ENCODE measurements at places on chromosomes 5 and 9.

DNA sequence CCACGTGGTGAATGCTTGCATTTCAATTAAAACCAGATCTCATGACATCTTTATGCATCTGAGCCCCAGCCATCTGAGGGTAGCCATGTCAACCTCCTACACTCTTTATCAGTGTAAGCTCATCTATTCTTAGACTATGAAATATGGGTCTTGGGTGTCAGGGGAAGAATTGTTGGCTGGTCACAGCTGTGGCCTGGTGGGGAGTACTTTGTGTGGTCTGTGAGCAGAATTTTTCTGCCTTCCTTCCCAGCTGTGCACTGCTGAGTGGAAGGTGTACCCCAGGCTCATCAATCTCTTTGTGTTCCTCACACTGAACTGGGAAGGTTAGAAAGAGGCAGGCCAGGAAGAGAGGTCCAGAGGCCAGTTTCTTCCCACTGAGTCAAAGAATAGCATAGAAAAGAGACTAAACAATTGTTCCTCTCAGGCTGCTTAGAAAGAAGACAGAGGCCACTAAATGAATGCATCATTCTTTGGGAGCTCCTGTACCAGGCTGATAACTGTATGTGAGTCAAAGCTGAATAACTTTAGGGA lies 202.7 kb upstream of the RGMB start:
- DNase-seq, result no peak

GRCh38 chr9:89850631-89851325 lies 246.0 kb downstream of the GADD45G start:
- DNase-seq, result no peak

DNA sequence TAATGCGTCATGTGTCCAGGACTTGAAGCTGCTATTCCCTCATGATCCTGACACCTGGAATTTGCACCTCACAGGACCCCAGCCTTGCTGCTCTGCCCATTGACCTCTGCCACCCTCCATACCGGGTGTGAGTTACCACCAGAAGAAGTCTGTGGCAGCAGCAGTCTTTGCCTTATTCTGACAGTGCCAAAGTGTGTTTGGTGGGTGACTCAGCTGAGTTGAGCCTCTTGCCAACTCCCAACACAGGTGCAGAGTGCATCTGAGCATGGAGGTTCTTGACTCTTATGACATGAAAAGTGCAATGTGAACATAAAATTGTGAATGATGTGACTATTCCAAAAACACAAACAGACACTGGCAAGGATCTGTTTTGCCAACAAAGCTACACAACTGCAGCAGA lies 1166.5 kb upstream of the CDH18 start:
- no peak for DNase-seq

DNA sequence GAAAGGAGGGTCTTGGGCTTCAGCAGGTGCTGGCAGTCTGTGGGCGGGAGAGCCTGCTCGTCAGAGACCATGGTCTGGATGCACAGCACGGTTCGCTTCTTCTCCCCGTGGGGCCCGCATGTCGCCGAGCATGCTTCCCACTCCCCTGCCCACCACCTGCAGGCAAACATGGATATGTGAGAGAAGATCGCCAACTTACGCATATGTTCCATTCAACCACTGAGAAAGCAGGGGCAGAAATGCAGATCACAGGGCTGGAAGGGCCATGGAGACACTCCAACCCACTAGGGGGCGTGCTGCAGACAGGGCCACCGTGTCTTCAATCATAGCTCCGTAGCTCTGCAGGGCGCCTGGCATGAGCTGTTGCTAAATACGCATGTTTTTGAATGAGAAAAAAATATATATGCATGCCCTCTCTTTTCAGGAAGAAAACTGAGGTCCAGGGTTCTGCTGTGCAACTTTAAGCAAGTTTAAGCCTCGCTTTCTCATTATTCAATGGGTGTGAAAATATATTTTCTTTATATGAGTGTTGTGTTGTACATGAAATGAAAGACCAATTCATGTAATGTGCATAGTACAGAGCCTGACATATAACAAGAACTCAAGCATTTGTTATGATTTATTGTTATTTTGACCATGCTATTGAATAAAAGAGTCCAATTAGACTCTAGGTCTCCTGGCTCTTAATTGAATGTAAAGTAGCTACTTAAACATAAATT lies 148.0 kb downstream of the TARS1 start:
- no peak for DNase-seq

DNA sequence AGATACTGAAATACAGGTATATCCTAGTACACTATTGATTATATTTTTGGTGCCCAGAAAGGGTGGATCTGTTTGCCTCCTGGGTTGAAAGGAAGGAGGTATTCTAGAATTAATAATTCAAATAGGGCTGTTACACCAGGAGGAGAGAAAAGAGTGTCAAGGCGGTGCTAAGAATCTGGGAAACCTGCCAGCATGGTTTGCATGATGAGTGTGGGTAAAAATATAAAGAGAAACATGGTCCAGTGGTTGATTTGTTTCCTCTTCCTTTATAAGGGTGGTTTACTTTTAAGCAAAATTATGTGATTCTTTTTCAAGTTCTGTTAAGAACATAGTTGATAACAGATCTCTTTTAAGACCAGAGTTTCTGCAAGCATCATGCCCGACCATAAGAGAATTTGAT lies 69.4 kb upstream of the NFIB start:
- peak; percentile 24 for DNase-seq

DNA sequence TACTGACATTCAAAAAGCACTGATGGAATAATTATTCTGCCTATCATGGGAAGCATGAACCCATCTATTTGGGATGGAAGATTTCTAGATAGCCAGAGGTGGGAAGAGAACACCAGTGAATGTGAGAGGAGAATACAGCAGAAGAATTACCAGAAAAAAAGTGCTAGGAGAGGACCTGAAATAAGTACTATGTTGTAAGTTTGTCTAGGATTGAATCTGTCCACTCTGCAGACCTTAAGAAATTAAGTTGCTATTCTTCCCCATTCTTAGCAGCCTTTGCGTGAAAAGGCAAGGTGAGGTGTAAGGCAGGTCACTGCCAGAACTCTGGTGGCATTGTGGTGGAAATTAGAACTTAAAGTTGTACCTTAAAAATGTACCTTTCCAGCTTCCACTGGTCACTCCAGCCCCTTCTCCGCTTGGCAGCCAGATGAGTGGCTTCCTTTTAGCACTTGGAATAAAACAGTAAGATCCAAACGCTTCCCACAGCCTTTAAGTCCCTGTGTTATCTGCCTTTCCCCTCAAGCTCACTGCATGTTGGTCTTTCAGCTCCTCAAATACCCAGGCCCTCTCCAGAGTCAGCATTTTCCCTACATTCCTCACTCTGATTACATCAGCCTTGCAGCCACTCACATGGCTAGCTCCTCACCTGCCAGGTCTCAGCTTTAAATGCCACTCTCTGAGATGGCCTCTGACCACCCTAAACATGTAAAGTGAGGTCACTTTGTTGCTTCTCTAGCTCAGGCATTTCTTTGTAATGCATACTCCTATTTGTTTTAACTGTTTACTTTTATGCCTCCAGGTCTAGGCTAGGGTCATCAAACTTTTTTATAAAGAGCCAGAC lies 253.0 kb downstream of the EPB41L4A start:
- no peak for DNase-seq

- DNase-seq, result peak; percentile 84
Observed at GRCh38 chr9:110048403-110048975, 159.5 kb downstream of the C9orf152 start.

DNA sequence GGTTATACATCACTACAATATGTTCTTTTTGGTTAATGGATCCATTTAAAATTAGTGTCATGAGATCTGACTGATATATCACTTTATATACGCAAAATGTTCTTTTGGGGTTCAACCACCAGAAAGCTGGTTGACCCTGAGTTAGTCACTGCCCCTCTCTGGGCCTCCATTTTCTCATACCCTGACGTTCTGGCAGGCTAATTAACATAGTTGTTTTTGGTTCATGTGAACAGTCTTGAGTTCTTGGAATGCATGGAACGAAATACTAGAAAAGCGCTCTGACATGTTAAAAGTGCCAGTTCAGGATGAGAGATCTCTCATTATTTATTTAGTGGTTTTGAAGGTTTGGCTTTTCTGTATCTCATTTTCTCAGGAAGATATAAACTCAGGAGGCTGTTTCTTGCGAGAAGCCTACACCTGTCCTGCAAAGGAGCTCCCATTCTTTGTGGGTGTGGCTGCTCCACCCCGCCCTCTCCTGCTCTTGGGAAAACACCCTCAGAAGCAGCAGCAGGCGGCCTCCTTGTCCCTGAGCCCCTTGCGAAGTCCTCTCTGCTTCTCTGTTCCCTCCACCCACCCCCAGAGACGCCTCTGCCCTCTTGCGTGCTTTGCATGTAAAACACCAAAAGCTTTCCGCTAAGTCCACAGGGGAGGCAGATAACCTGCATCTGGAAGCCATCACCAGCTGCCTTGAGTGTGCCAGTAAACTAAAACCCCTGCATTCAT lies 302.4 kb upstream of the PANK3 start:
- DNase-seq, result no peak

DNA sequence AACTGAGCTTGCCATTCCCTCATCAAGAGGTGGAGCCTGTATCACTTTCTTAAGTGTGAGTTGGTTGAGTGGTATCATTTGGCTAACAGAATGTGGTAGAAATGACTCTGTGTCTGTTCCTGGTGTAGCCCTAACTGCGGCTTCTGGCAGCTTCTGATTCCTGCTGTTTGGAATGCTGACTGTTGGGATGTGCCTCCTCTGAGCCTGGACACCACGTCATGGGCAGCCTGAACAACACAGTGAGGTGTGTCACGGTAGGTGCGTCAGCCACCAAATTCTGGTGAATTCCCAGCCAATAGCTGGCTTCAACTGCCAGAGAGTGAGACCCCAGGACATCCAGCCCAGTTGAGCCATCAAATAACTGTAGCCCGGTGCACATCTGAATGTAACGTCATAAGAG lies 6.1 kb upstream of the C9orf152 start:
- DNase-seq, result no peak

DNA sequence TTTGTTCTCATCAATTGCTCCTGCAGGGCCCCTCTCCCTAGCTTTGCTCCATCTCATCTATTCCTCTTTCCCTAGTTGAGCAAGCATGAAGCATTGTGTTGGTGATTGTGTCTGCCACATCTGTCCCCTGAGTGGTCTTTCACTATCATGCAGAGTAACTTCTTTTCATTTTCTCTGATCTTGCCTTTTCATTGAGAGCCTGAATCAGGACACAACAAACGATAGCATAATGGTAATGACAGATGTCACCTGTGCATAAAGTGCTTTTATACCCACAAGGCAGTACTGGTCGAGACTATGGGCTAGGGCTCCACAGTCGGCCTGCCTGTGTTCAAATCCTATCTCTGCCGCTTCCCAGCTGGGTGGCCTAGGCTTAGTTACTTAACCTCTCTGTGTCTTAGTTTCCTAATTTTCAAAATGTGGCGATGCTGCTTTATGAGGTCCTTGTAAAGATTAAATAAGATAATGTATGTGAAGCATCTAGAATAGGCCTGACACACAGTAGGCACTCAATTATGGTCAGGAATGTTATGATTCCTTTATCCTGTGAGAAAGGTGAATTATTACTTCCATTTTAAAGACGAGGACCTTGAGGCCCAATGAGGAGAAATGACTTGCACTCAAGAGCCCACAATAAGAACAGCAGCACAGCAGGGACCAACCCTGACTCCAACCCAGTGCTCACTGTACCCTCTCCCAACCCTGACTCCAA lies 137.1 kb upstream of the ZNF618 start:
- DNase-seq, result peak; percentile 1

- DNase-seq, result no peak
Observed at GRCh38 chr5:100790170-100790665, 112.9 kb downstream of the ST8SIA4 start.

- DNase-seq, result peak; percentile 8
Observed at GRCh38 chr9:110089681-110090370, 118.1 kb downstream of the C9orf152 start.

GRCh38 chr9:11742471-11742870 lies 950.7 kb upstream of the TYRP1 start:
- no peak for DNase-seq

DNA sequence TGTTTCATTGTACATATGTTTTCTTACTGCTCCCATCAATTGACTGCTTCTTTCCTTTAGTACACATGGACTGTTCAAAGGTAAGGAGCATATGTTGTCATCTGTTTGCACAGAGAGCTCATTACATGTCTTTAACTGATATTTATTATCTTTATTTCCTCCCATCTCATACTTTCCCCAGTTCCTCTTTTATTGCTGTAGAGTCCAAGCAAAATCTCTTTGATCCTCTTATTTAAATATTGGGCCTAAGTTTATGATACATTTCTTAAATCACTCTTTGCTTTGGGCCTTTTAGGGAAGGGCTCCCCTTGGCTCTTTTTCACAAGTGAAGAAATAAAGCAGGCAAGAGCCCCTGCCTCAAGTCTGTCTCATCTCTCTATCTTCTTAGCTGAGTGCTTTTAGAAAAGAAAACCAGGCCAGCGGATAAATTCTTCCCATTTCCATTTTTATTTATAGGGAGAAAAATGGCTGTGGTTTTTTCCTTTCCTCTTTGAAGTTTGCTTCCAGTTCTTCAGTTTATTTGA lies 152.4 kb downstream of the DOCK2 start:
- DNase-seq, result no peak

DNA sequence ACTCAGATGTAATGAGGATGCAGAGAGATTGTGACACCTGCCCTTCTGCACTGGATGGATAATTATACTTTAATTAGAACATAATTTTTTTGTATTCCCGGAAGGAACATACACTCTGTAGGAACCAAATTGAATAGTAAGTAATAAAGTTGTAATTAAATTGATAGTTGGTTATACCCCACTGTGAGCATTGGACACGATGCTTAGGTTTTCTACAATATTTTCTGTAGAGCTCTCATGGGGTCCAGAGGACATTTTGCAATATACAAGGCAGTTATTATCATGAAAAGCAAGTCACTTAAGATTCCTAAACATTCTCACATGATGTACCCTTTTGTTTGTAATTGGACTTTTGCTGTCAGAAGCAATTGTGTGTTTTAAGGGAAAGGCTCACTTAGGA lies 63.4 kb downstream of the DIRAS2 start:
- DNase-seq, result no peak

GRCh38 chr9:36136272-36136893 lies at the start of gene GLIPR2:
TSS of gene GLIPR2 (plus strand) at chr9:36136733. CDS start at chr9:36136779, 46 bp downstream.
- DNase-seq, result peak; percentile 19

DNA sequence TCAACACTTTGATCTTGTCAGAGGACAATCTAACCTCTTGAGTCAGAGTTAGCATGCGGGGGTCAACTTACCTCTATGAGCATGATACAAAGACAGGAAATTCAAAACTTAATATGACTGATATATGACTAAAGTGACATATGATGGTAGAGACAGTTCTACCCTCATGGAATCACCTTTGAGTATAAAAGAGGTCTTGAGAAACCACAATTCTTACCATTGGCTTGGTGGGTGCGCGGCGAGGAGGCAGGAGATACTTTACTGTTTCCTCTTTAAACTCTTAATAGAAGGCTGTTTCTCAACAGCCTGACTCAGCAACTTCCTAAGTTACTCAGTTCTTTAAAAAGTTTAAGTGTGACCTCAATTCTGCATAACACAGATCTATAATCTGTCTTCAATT lies 372.8 kb downstream of the KIAA0825 start:
- no peak for DNase-seq
